ENCODE measurements at places on chromosomes 16 and 17. TPM values are rescaled to one million over a fixed set of nuclear protein-coding genes. Genes with fewer than 3 reads are reported as not detected.

- no peak for DNase-seq
Observed at GRCh38 chr17:80461528-80462160, 14.8 kb downstream of the NPTX1 start.

- peak; percentile 72 for DNase-seq
Observed at GRCh38 chr17:8408371-8408770, 10.7 kb upstream of the RNF222 start.

GRCh38 chr16:86048882-86049585, 150.1 kb downstream of the IRF8 start:
- peak; percentile 5 for DNase-seq

- DNase-seq = no peak
Observed at GRCh38 chr17:76843703-76844484, 24.3 kb upstream of the MGAT5B start.

GRCh38 chr16:71387045-71387871, 28.7 kb downstream of the CALB2 start:
- DNase-seq = no peak

DNA sequence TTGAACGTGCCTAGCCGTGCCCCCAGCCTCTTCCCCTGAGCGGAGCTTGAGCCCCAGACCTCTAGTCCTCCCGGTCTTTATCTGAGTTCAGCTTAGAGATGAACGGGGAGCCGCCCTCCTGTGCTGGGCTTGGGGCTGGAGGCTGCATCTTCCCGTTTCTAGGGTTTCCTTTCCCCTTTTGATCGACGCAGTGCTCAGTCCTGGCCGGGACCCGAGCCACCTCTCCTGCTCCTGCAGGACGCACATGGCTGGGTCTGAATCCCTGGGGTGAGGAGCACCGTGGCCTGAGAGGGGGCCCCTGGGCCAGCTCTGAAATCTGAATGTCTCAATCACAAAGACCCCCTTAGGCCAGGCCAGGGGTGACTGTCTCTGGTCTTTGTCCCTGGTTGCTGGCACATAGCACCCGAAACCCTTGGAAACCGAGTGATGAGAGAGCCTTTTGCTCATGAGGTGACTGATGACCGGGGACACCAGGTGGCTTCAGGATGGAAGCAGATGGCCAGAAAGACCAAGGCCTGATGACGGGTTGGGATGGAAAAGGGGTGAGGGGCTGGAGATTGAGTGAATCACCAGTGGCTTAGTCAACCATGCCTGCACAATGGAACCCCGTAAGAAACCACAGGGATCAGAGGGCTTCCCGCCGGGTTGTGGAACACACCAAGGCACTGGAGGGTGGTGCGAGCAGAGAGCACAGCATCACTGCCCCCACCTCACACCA, 724 bp downstream of the GAA start:
- DNase-seq = no peak

- no peak for DNase-seq
Observed at GRCh38 chr17:14352136-14352535, 51.3 kb downstream of the HS3ST3B1 start.

DNA sequence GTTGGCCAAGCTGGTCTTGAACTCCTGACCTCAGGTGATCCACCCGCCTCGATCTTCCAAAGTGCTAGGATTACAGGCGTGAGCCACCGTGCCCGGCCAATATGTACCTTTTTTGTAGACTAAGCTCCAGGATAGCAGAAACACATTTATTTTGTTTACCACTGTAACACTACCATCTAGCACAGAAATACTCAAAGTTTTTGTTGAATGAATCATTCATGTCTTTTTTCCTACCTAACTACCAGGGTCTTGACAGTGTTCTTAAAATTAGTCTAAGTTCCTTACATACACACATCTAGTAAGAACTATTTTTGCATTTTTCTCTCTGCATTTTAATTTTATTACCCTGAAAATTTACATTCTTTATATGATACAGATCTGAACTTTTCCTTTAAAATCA, 44.4 kb downstream of the AKAP10 start:
- no peak for DNase-seq

DNA sequence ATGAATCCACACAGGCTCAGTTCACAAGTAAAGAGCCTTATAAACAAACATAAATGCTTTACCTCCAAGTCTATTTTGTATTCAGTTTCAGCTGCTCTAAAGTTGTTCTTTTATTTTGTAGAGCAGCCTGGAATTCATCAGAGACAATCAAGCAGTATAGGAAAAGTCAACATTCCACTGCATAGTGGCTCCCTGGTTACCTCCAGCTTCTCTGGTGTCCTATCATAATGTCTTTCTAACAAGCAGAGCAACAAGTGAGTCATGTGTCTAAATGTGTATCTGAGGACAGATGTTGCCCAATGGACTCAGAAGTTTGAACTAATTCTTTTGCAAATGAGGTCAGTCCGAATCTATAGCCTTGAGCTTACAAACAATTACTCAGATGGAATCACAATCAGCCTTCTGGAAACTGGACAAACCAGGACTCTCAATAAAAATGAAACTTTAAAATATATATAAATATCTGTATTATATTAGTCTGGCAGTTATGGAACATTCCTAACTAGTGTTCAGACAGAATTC, 292.0 kb upstream of the TOM1L1 start:
- DNase-seq = no peak

DNA sequence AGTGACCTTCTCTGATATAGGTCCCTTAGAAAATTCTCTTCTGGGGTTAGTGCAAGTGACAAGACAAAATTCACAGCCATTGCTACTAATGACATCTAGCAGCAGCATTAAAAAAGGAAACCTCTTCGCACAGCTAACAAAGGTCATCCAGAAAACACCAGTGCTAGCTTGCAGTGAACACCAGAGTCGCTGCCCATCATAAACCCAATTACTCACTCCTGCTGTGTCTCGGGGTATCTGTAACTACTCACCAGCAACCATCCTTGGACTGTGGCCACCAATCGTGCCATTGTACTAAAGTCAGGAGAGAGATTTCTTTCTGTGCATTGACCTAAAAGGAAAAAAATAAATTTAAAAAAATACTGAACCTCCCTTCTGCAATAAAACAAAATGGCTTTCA, 1494.7 kb upstream of the CDH8 start:
- no peak for DNase-seq

GRCh38 chr17:12909046-12909445, 108.8 kb downstream of the ELAC2 start:
- DNase-seq = no peak

- no peak for DNase-seq
Observed at GRCh38 chr17:73592501-73592961, 51.7 kb downstream of the SDK2 start.

Gene TMEM106A
- total RNA-seq = 24.3 TPM

Gene HEATR9
- not detected for total RNA-seq

Gene ZG16
- total RNA-seq = 79.7 TPM

Gene DCAKD
- 9.4 TPM for total RNA-seq
